ENCODE measurements at places on chromosomes 2 and 18. TPM values are rescaled to one million over a fixed set of nuclear protein-coding genes. Genes with fewer than 3 reads are reported as not detected.

The ELOA2 gene
- not detected for total RNA-seq

The SNTG2 gene
- total RNA-seq = 0.69 TPM

The ZNF521 gene
- 58.3 TPM for total RNA-seq

The RGPD3 gene
- total RNA-seq = 1.6 TPM

The CCDC102B gene
- total RNA-seq = 114 TPM

The MBP gene
- total RNA-seq = 24.4 TPM

The LOXHD1 gene
- 1.2 TPM for total RNA-seq

The COPS9 gene
- total RNA-seq = 53.5 TPM

The PECR gene
- total RNA-seq = 10.9 TPM

The PROKR1 gene
- total RNA-seq = 0.69 TPM

The POTEI gene
- total RNA-seq = 0.05 TPM

The SANBR gene
- total RNA-seq = 51.2 TPM

The RTP5 gene
- total RNA-seq = not detected

The SPAST gene
- total RNA-seq = 50.2 TPM

The REG3G gene
- total RNA-seq = not detected

The HOXD3 gene
- total RNA-seq = 5.2 TPM

The UNC80 gene
- 2.6 TPM for total RNA-seq

The DPP4 gene
- total RNA-seq = 44.1 TPM

The ACTG2 gene
- 637 TPM for total RNA-seq

The ITPRIPL1 gene
- total RNA-seq = 3.3 TPM

The UPP2 gene
- 0.16 TPM for total RNA-seq

The KCNG2 gene
- total RNA-seq = 0.21 TPM

The PDE1A gene
- 49.9 TPM for total RNA-seq

The KRCC1 gene
- total RNA-seq = 35.3 TPM

Measured in urinary bladder (tissue), 4 donors.